Activated CD8-positive, alpha-beta memory T cell treated with anti-CD3 and anti-CD28 coated beads, Interleukin-2, amount 10 ng/mL, durations not matched to agents 7 days and 5 days (primary cell): ENCODE measurements at places on chromosomes 2 and 18. TPM values are rescaled to one million over a fixed set of nuclear protein-coding genes. Genes with fewer than 3 reads are reported as not detected.

ZNF804A gene
- total RNA-seq, result not detected

CRYGC gene
- not detected for total RNA-seq

G6PC2 gene
- total RNA-seq, result not detected

ITGB6 gene
- not detected for total RNA-seq

ST8SIA5 gene
- not detected for total RNA-seq

CD207 gene
- total RNA-seq, result not detected

CCDC102B gene
- 1.4 TPM for total RNA-seq

FZD7 gene
- total RNA-seq, result 3.4 TPM

CPO gene
- total RNA-seq, result not detected

SH2D6 gene
- 0.52 TPM for total RNA-seq

C1GALT1C1L gene
- 0.19 TPM for total RNA-seq
